Mesenchymal stem cell (in vitro differentiated cells and primary cell): ENCODE measurements at places on chromosomes 12 and 14.

GRCh38 chr12:57012600-57013465, 3.5 kb downstream of the TAC3 start:
- no peak overlapping the region for H3K4me3 ChIP-seq
- no peaks in the 10 kb centered on the region for H3K4me1 ChIP-seq
- no peaks in the 10 kb centered on the region for H3K36me3 ChIP-seq
- no peak for DNase-seq
- no peak overlapping the region for H3K27ac ChIP-seq

GRCh38 chr14:41875116-41875515, 268.4 kb downstream of the LRFN5 start:
- H3K36me3 ChIP-seq, result no peaks in the 10 kb centered on the region
- H3K4me1 ChIP-seq, result peaks cover 1% of the 10 kb centered on the region
- DNase-seq, result no peak
- H3K4me3 ChIP-seq, result no peak overlapping the region

- no peaks in the 10 kb centered on the region for H3K4me1 ChIP-seq
- H3K36me3 ChIP-seq, result no peaks in the 10 kb centered on the region
- DNase-seq, result no peak
- H3K27ac ChIP-seq, result no peak overlapping the region
These were observed 1595.8 kb upstream of the SEL1L start for GRCh38 chr14:83129496-83129895.

DNA sequence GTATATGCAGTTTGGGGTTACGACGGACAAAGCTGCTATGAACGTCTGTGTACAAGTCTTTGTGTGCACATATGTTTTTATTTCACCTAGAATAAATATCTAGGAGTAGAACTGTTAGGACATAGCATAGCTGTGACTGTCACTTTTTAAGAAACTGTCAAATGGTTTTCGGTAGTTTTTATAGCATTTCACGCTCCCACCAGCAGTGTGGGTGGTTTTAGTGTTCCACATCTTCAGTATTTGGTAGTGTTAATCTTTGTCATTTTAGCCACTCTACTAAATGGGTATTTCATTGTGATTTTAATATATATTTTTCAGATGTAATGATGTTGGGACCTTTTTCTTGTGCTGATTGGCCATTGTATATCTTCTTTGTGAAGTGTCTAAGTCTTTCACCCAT, 109.1 kb upstream of the BCAT1 start:
- no peak overlapping the region for H3K4me3 ChIP-seq
- H3K4me1 ChIP-seq, result peaks cover 1% of the 10 kb centered on the region
- DNase-seq, result no peak
- H3K27me3 ChIP-seq, result no peaks in the 10 kb centered on the region

GRCh38 chr14:29016050-29016900, 249.7 kb downstream of the FOXG1 start:
- H3K36me3 ChIP-seq, result no peaks in the 10 kb centered on the region
- peak; percentile 16 for DNase-seq
- peak overlapping the region; percentile 35 for H3K4me3 ChIP-seq
- H3K27me3 ChIP-seq, result no peaks in the 10 kb centered on the region
- H3K4me1 ChIP-seq, result peaks cover 2% of the 10 kb centered on the region

DNA sequence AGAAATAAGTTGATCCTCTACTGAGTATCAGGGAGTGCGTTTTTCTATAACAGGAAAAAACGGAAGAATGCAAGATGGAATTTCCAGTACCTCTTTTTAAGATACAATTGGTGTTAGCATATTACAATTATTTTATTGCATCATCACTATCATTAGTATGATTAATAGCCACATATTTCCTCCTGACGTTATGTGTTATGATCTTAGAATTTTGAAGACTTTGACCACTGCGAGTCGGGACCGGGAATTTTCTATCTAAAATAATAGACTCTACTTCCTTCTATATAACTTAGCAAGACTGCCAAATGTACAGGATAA, 679 bp upstream of the SAV1 start:
- H3K4me3 ChIP-seq, result peak overlapping the region; percentile 85
- no peak for DNase-seq
- no peaks in the 10 kb centered on the region for H3K27me3 ChIP-seq
- peak overlapping the region; percentile 90 for H3K27ac ChIP-seq
